ENCODE measurements at places on chromosomes 12 and 14.

GRCh38 chr12:118840399-118840798 is 140.9 kb upstream of the SRRM4 start:
- DNase-seq, result no peak
- H3K4me1 ChIP-seq, result no peaks in the 10 kb centered on the region
- no peaks in the 10 kb centered on the region for H3K36me3 ChIP-seq
- no peak overlapping the region for H3K27ac ChIP-seq
- no peak overlapping the region for H3K4me3 ChIP-seq

- DNase-seq, result no peak
- H3K27me3 ChIP-seq, result no peaks in the 10 kb centered on the region
- H3K36me3 ChIP-seq, result no peaks in the 10 kb centered on the region
- no peak overlapping the region for H3K4me3 ChIP-seq
- no peak overlapping the region for H3K27ac ChIP-seq
Measured at GRCh38 chr14:23865502-23865901, 88.1 kb upstream of the DHRS4 start.

GRCh38 chr12:124625867-124626675 is 58.7 kb upstream of the NCOR2 start:
- DNase-seq, result peak; percentile 71
- H3K27me3 ChIP-seq, result no peaks in the 10 kb centered on the region
- H3K4me1 ChIP-seq, result no peaks in the 10 kb centered on the region
- H3K4me3 ChIP-seq, result no peak overlapping the region
- no peaks in the 10 kb centered on the region for H3K36me3 ChIP-seq

- no peaks in the 10 kb centered on the region for H3K36me3 ChIP-seq
- no peaks in the 10 kb centered on the region for H3K4me1 ChIP-seq
- H3K27ac ChIP-seq, result no peak overlapping the region
- H3K4me3 ChIP-seq, result peak overlapping the region; percentile 32
Measured at GRCh38 chr12:119594772-119595445, 1.3 kb downstream of the TMEM233 start.

GRCh38 chr14:72636094-72636493 is 257.8 kb downstream of the DPF3 start:
- H3K4me3 ChIP-seq, result no peak overlapping the region
- H3K27ac ChIP-seq, result no peak overlapping the region
- H3K4me1 ChIP-seq, result no peaks in the 10 kb centered on the region
- no peaks in the 10 kb centered on the region for H3K36me3 ChIP-seq
- H3K27me3 ChIP-seq, result no peaks in the 10 kb centered on the region
